ENCODE measurements at places on chromosomes 1 and 21.

GRCh38 chr1:1173793-1174415 lies at the start of gene TTLL10:
TTLL10 (plus strand) TSS chr1:1173880; CDS start chr1:1179216, 5,336 bp downstream.
- no peak for DNase-seq

- DNase-seq, result no peak
These were observed 18.1 kb downstream of the UBIAD1 start for GRCh38 chr1:11291049-11291448.

GRCh38 chr1:37553927-37554808 lies at the start of gene SNIP1:
SNIP1 (minus strand) TSS chr1:37554293; CDS start chr1:37554229, 64 bp downstream.
- peak; percentile 85 for DNase-seq

- no peak for DNase-seq
These were observed 77.2 kb downstream of the PTGER3 start for GRCh38 chr1:70970407-70970806.

DNA sequence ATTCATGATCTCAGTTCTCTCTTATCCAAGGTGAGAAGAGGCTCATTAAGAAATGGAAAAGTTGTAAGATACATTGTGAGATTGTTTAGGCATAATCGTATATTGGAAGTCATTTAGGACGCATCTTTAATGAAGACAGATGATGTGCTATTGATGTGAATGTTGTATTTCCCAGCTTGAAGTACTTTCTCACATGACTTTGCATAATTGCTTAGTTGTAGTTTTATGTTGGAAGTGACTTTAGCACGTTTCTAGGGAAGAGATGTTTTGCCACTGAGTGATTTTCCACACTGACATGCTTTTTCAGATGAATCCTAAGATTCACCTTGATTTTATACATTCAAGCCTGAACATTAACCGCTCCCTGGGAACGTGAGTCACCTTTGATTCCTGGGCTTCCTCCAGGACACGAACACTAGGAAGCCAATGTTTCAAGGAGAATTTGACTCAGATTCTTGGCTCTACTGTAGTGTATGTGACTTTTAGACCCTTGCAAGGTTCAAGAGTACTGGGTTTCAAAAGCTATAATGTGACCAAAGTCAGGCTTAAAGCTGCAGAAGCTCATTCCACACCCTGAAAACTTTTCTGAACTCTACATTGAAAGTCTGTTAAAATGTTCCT lies 27.9 kb downstream of the ANGEL2 start:
- no peak for DNase-seq

DNA sequence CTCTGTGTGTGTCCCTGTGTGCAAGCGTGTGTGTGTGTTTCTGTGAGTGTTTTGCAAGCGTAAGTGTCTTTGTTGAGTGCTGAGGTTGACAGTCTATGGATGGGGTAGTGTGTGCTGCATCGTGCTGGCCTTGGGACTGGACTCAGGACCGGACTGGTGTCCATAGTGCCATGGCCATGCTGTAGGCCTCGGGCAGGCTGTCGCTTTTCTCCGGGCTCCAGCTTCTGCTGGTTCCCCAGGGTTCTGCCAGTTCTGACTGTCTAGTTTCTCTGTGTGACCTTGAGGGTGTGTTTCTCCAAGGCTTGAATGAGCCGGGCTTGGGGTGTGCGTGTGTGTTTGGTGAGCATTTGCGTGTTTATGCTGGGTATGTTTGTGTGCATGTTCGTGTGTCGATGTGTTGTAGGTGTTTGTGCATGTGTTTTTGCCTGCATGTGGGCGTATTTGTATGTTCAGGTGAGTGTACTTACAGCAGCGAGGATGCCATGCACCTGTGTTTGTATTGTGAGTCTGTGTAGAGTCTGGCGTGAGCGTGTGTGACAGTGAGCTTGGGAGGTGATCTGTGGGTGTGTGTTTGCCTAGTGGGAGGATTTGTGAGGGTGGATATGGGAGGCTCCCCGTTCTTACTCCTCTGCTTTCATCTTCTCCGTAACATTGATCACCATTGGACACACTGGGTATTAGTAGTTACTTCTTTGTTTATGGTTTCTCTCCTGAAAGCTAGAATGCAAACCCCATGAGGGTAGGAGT lies 51.7 kb upstream of the POU3F1 start:
- DNase-seq, result no peak

DNA sequence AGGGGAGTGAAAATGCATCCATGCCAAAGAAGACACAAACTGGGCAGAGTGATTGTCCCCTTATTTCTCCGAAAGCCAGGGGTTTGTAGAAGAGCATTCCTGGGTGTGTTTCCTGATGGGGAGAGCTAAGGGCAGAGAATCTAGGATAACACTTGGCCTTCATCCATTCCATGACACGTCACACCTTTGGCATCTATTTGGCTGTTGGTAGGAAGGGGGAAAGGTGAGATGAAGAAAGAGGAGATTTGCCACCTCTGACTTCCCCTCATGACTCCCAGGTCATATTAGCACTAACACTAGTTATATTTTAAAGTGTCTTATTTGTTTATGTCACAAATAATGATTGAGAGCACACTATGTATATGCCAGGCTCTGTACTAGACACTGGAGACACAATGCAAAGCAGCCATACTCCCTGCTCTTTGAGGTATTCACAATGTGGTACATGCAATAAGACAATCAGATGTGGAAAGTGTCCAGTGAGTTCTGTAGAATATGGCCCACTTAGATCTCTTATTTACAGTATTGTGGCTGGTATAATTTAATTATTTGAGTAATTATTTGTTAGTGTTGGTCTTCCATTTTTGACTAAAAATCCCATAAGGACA lies 54.5 kb upstream of the GADD45A start:
- DNase-seq, result no peak

Data from HCT116 (cell line).